ENCODE measurements at places on chromosomes 3 and 15.

GRCh38 chr3:50525191-50525910, 21.9 kb upstream of the CACNA2D2 start:
- DNase-seq, result no peak

GRCh38 chr3:25861566-25861965, 71.7 kb downstream of the OXSM start:
- DNase-seq, result no peak

GRCh38 chr3:110026421-110026820, 689.1 kb upstream of the DPPA4 start:
- DNase-seq, result no peak

DNA sequence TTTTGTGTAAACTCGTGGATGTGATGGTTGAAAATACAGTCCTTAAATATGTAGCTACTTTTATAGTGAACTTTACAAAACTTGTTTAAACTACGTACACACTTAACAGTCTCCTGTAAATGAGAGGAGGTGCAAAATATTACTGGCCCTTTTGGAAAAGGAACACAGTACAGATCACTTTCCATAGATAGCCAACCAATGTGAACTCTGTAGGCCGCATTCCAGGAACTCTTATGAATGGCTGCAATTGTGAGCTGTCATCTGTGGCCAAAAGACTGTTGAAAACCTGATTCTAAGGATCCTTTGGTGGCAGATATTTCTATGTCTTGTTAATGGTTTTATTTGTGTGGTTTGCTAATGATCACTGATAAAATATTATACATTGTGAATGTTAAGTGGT, 6.2 kb downstream of the TSC22D2 start:
- no peak for DNase-seq

- no peak for DNase-seq
These were observed 39.7 kb downstream of the NPTN start for GRCh38 chr15:73593304-73594074.

DNA sequence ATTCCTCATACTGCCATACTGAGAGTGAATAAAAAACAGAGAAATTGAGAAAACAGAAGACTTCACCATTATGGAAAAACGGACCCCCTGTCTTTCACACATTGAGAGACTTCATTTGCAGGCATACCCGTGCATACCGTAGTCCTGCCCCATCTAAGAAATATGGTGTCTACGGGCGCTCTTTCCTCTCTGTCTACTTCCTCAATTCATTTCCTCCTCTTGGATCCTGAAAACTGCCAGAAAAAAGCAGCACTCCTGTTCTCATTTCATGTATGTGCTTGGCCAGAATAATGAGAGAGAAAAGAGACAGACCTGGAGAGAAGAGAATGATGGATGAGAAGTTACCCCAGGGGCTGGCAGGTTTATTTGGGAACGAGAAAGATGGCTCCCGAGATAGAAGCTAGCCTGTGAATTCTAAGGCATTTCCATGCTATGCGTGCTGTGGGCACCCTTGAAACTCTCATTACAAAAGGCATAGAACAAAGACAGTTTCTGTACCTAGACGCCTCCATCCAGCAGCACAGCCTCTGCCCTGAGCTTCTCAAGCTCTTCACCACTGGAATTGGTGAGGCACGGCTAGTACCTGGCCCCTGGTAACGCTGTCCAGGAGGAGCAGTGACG, 62.5 kb upstream of the EPHB3 start:
- DNase-seq, result no peak

DNA sequence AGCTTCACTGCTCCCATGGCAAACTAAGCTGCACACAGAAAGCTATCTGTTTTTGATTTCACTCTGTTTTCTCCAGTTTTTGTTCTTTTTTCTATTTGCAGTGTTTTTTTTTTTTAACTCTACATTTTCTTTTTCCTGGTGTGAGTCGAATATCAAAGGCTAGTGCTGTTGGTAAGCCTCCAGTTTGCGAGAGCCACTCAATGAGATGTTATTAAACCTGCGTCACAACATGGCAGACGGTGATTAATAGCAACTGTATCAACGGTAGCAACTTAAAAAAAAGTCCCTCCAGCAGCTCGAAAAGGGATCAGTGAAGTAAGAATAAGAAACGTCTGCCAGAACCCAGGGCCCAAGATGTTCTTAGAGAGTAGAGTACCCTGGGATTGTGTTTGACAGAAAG, 84.1 kb downstream of the MEIS2 start:
- DNase-seq, result no peak

GRCh38 chr3:37863949-37864822, 2.5 kb downstream of the CTDSPL start:
- DNase-seq, result no peak

GRCh38 chr3:54845551-54845950, 82.3 kb downstream of the LRTM1 start:
- no peak for DNase-seq

DNA sequence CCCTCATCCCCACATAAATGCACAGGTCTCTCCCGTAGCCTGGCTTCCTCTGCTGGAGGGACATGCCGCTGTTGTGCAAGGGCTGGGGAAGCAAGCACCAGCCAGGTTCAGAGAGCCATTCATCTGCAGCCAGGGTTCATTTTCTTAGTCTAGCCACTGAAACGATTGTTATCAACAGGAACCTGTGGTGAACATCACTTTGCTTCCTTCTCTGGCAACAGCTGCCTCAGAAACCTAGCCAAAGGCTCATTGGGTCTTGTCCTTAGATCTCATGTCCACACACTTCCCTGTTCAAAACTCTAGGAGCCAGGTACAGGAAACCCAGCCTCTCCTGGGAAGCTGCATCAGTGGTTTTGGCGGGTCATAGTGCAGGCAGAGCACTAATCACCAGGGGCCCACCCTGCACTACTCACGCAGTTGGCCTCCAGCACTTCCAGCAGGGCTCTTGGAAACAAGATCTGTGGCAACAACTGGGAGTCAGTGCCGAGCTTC, 47.0 kb downstream of the OXNAD1 start:
- DNase-seq, result no peak

GRCh38 chr15:59232476-59232875, 25.8 kb downstream of the LDHAL6B start:
- DNase-seq, result no peak

- no peak for DNase-seq
These were observed 64.1 kb downstream of the NIPA2 start for GRCh38 chr15:22902578-22902977.

- DNase-seq, result no peak
These were observed 1.5 kb downstream of the IQCF5 start for GRCh38 chr3:51873876-51874275.

- DNase-seq, result no peak
These were observed 16.6 kb upstream of the GABRG3 start for GRCh38 chr15:26954403-26954802.

GRCh38 chr15:30924353-30924752, 20.6 kb downstream of the FAN1 start:
- no peak for DNase-seq

DNA sequence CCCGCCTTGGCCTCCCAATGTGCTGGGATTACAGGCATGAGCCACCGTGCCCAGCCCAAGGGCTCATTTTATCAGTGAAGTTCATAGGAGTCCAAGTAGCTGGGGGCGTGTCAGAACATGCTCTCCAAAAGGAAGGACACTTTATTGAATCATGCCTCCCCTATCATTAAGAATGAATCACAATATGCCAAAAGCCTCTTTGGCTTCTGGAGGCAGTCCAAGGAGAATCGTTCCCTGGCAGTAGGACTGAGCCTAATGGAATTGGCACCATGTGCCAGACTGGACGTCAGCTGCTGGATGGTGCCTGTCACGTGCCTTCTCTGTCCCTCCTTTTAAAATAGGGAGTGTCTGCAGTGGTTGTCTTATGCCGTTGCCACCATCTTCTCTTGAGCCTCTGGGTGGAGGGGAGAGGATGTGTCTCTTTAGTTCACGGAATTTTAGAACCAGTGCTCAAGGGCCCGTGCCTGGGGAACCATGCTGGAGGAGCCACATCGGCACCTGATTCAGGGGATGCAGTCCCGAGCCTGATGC, 234.7 kb upstream of the LYSMD4 start:
- DNase-seq, result no peak

DNA sequence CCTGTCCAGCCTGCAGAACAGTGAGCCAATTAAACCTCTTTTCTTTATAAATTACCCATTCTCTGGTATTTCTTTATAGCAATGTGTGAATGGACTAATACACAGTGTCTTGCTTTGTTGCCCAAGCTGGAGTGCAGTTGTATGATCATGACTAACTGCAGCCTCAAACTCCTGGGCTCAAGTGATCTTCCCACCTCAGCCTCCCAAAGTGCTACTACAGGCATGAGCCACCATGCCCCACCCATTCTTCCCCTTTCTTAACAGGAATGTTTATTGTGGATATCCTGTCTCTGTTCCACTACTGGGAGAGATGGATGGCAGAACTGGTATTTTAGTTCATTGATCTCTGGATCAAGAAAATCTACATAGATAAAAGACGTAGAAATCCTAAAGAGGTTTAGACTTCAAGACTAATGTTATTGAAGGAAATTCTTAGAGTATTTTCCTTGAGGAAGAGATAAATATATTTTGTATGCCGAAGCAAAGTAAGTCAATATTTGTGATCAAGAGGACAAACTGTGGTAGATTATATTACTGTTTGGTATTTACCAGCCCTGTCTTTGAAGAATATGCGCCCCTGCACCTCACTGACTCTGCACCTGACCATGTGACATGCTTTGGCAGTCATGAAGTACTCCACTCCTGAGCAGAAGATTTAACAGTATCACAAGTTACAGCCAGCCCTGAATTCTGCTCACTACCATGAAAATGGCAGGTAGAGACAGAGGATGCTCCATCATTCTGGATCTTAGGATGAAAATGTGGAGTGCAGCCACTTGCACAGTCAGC, 42.9 kb downstream of the UACA start:
- no peak for DNase-seq

GRCh38 chr3:49454898-49455681, 15.0 kb upstream of the DAG1 start:
- DNase-seq, result no peak

GRCh38 chr3:28853830-28854229, 427.0 kb upstream of the RBMS3 start:
- DNase-seq, result no peak

DNA sequence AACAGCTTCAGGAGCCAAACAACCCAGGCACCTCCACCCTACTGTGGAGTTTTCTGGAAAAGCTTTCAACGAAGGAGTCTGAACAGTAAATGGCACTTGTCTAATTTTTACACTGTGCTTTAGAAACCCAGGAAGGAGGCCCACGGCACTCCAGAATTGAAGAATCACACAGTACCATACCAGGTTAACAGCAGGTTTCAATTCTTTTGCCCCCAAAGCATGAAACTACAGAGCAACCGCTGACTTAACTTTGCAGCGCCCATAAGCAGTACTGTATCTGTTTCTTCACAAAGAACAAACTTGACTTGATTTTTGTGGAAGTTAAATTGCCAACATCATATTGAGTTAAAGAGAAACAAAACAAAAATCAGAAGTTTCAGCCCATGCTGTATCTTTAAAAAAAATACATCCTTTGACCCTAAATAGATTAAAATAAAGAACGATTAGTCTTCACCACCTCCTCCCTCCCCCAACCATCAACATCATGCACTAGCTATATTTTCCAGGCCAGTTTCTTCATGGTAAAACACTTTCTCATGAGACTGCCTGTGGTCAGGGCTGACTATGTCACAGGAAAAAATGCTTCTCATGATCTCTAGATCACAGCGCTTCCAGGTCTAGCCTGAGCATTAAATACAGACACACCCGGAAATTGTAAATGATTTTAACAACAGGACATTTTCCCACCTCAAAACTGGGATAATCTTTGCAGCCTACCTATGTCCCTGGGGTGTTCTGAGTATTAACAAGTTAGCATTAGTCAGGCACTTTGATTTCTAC, 456.3 kb downstream of the FOXP1 start:
- no peak for DNase-seq

GRCh38 chr3:121491683-121492320, 54.0 kb downstream of the POLQ start:
- DNase-seq, result no peak

- no peak for DNase-seq
These were observed 26.1 kb downstream of the ABTB1 start for GRCh38 chr3:127698691-127699415.

GRCh38 chr3:169041677-169042171, 621.8 kb downstream of the MECOM start:
- no peak for DNase-seq

GRCh38 chr3:130395916-130396315, 50.4 kb downstream of the COL6A5 start:
- no peak for DNase-seq

DNA sequence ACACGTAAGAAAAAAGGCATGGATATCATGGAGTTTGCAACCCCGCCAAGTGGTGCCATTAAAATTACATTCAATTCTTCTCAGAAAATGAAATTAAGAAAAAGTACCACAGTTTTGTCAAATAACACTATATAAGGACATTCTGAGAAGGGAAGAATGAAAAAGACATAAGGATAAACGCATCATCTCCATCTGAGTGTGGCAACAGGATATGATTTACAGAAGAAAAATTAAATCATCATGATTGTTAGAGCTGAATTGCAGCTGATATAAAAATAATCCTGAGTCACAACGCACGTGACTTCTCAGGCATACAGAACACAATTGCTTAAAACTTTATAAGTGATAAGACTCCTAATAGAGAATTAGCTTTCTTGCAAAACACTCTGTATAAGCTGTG, 133.8 kb downstream of the GREM1 start:
- DNase-seq, result no peak
